ENCODE measurements at places on chromosomes 5 and 9.

- no peak for DNase-seq
Measured at GRCh38 chr9:94692601-94693000, 33.9 kb upstream of the AOPEP start.

GRCh38 chr5:61332851-61333320, 828 bp downstream of the ZSWIM6 start:
- DNase-seq, result peak; percentile 80

- peak; percentile 11 for DNase-seq
Measured at GRCh38 chr9:97695390-97695789, 1.8 kb downstream of the XPA start.

- peak; percentile 52 for DNase-seq
Measured at GRCh38 chr5:79133121-79133656, 21.6 kb downstream of the BHMT start.

GRCh38 chr5:107969847-107970246, 299.1 kb upstream of the EFNA5 start:
- peak; percentile 65 for DNase-seq

DNA sequence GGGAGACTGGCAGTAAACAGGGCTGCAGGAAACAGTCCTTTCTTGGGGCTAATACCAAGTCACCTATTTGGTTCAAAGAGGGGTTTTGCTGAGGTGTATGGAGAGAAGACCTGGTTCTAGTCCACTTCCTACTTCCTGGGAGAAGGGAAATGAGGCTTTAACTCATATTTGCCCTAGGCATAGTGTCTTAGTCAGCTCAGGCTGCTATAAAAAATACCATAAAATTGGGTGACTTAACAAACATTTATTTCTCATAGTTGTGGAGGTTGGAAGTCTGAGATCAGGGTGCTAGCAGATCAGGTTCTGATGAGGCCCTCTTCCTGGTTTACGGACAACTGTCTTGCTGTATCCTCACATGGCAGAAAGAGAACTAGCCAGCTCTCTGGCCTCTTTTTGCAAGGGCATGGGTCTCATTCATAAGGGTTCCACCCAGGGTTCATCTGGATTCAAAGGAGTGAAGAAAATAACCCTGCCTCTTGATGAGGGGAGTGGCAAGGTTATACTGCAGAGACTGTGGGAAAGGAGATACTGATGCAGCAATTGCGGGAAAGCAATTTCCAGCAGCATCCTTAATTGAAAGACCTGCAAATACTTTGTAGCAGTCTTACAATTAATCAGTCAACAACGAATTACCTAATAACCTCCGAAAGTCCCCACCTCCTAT, 40.5 kb downstream of the ANKDD1B start:
- peak; percentile 66 for DNase-seq

Data from EH (cell line).